Activated CD4-positive, alpha-beta memory T cell treated with anti-CD3 and anti-CD28 coated beads for 36 hours (primary cell): ENCODE measurements at places on chromosomes 2 and 18.

GRCh38 chr18:58402247-58402646 lies 226.6 kb downstream of the ALPK2 start:
- no peak for DNase-seq

DNA sequence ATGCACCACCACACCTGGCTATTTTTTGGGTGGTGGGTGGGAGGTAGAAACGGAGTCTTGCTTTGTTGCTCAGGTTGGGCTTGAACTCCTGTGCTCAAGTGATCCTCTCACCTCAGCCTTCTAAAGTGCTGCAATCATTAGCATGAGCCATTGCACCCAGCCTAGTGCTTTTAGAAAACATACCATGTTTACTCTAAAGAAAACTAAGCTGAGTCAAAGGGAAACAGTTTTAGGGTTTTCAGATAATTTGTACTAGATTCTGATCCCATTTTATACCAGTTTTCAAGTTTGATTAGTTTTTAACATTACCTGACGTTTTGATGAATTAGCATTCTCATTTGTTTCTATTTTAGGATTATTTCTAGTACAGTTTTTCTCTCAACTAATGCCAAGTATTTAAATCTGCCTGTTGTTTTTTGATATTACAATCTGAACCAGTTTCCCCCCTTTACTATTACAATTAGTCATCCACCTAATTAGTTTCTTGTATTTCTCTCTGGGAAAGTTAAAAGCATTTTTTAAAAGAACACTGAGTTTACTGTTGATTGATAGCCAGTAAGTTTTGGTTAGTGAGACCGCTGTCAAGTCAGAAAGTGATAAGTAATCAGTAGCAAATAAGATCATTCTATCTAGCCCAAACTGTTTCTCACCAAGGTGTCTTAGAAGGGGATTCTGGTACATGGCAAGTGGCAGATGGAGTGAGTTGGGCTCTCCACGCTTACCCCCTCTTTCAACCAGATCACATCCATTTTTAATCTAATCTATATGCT lies 24.2 kb upstream of the TBR1 start:
- DNase-seq, result no peak

DNA sequence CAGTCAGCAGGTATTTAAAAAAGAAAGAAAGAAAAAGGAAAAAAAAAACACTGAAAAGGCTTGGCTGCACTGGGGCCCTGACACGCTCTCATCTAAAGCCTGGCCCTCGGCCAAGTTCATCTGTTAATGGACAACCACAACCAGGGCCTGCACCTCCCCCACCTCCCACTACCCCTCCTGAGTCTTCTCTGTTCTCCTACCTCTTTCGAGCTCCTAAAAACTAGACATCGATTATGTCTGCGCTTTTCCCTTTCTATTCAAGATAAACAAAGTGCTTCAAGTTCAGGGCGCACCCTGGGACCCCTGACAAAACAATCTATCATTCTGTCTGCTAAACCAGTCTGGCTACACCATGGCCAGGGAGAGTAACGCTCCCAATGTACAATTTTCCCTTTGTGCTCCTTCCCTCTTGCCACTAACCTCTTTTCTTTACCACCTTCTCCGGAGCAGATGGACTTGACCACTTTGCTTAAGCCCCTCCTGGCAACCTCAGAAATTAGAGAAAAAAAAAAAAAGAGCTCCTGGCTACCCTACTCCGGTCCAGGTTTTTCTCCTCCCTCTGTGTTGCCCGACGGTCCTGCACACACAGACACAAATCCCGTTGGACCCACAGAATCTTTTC lies 22.7 kb downstream of the BCL11A start:
- no peak for DNase-seq

DNA sequence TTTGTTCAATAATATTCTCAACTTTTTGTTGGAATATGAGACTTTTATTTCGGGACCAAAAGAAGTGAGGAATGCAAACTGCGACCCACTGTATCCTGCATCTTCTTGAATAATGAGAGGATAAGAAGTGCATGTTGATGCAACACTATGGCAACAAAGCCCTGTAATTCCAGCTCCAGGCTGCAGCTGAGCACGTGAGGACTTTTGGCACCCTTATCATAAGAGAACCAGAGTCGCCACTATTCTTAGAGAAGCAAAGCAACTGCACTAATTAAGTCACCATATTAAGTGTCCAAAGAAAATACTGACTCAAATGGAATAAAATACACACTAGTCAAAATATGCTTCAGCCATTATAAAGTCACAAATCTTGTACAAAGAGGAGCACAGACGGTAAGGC lies 65.8 kb downstream of the FAM210A start:
- DNase-seq, result no peak

DNA sequence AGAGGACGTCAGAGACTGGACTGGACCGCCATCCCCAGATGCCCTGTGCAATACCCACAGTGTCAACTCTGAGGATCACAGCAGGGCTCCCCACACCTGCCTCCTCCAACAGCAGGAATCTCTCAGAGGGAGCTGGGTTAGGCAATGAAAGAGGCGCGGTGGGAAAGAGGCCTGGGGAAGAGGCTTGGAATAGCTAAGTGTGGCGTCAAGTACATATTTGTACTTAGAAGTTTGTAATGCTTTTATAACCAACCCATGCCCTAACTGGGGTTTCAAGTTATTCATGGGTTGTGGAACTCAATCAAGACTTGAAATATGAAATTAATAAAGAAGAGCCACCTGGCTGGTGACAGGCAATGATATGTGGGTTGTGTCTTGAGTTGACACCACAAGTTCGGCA lies 28.7 kb downstream of the CYP26B1 start:
- no peak for DNase-seq
